T-helper 17 cell (primary cell): ENCODE measurements at places on chromosomes 16 and 17. TPM values are rescaled to one million over a fixed set of nuclear protein-coding genes. Genes with fewer than 3 reads are reported as not detected.

Gene CBX2
- not detected for total RNA-seq

- H3K27me3 ChIP-seq, result no peaks in the 10 kb centered on the region
- DNase-seq, result no peak
- peaks cover 6% of the 10 kb centered on the region for H3K4me1 ChIP-seq
- H3K36me3 ChIP-seq, result no peaks in the 10 kb centered on the region
- H3K27ac ChIP-seq, result no peak overlapping the region
These were observed 3.9 kb upstream of the RMI2 start for GRCh38 chr16:11341371-11341770.

GRCh38 chr16:29804455-29805231 is 1.7 kb upstream of the MAZ start:
- peak overlapping the region; percentile 100 for H3K27ac ChIP-seq
- H3K36me3 ChIP-seq, result peaks cover 2% of the 10 kb centered on the region
- peaks cover 38% of the 10 kb centered on the region for H3K4me1 ChIP-seq
- H3K27me3 ChIP-seq, result no peaks in the 10 kb centered on the region
- DNase-seq, result no peak

DNA sequence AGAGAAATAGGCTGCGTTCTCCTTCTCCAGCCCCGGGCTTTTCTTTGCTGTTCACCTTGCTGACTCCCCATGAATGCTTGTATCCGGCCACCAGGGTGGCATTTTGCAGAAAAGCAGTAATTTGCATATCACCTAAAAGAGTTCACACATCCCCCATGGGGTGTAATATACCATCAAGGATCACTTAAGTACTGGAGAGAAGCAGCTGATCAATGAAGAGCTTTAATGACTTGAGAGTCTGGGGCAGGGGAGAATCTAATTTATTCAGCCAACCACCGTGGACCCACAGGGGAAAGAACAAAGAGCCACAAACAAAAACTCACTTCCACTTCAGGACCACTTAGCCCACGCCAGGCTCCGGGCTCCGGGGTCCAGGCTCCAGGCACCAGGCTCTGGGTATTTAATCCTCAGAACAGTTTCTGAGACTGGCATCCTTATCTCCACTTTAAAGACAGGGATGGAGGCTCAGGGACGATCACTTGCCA is 33.9 kb upstream of the SEC14L1 start:
- H3K27ac ChIP-seq, result peak overlapping the region; percentile 96
- H3K4me1 ChIP-seq, result peaks cover 21% of the 10 kb centered on the region
- no peak for DNase-seq
- no peaks in the 10 kb centered on the region for H3K36me3 ChIP-seq
- peak overlapping the region; percentile 84 for H3K4me3 ChIP-seq
